ENCODE measurements at places on chromosomes 12 and 14.

DNA sequence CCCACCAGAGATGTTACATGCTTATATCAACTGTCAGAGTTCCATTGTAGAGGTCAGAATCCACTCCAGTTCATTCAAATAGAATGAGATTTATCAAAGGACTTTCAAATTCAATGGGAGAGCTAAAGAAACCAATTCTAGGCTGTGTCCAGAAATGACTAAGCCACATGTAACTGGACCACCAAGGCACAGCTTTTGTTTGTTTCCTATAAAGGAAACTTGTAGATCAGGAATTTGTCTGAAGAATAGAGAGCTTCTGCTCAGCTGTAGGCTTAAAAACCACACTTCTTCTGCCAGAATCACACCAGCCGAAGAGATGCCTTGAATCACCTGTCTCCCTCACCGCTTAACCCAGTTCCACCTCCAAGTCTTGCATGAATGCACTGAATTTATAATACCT is 134.0 kb upstream of the NEDD1 start:
- DNase-seq, result no peak

GRCh38 chr14:101716956-101717662 is 44.4 kb upstream of the PPP2R5C start:
- DNase-seq, result no peak

- no peak for DNase-seq
Observed at GRCh38 chr14:67653651-67654280, 20.7 kb downstream of the VTI1B start.

DNA sequence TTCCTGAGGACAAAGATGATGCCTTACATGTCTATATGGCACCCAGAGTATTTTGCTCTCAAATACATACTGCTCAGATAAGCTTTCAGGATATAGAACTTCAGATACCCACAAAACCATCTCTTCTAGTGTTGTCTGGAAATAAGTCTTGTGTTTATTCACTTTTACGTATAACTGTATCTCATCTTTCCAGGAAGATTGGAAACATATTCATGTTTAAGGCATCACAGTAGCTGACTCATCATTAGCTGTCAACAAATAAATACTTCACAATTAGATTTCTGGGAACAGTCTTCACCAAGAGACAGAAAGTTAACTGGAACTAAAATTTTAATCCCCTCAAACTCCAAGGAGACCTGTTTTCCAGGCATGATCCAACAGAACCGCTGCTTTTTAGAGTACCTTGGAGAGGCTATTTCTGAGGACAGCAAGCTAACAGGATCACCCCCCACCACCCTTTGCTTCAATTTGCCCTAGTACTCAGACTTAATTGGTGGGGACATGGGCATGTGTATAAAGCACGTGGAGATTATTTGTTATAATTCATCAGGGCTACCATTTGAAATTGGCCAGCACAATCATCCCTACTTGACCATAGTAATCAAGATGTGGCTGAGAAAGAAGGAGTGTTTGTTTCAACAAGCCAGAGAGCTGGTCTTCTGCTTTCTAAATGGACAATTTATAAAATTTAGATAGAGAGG is 129.3 kb upstream of the HIF1A start:
- DNase-seq, result no peak

DNA sequence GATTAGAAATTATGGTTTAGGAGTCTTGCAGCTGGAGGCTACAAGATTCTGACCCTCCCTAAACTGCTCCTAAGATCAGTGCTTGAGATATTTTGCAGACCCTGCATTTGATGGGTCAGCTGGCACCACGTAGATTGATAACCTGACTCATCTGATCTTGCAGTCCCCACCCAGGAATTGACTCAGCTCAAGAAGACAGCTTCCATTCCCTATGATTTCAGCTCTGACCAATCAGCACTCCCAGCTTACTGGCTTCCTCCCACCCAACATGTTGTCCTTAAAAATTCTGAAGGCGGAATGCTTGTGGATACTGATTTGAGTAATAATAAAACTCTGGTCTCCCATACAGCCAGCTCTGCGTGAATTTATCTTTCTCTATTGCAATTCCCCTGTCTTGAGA is 23.2 kb upstream of the MTHFD1 start:
- DNase-seq, result no peak

- no peak for DNase-seq
Observed at GRCh38 chr12:40723001-40723400, 30.8 kb downstream of the CNTN1 start.

DNA sequence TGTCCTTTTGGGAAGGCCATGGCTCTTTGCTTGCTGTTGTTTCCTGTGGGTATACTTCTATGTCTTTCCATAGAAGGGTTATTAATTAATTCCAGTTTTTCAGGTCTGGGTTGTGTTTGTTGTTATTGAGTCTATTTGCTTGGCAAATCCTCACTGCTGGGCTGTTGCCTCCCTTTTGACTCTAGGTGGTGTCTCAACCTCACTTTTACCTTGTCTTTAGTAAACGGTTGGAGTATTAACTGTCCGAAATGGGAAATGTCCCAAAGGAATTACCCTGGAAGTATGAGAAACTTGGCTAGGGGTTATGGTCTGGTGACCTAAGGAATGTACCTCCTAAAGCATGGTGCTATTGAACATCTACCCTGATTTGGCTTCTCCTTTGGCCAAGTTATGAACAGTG is 16.7 kb downstream of the PRH1 start:
- DNase-seq, result no peak

DNA sequence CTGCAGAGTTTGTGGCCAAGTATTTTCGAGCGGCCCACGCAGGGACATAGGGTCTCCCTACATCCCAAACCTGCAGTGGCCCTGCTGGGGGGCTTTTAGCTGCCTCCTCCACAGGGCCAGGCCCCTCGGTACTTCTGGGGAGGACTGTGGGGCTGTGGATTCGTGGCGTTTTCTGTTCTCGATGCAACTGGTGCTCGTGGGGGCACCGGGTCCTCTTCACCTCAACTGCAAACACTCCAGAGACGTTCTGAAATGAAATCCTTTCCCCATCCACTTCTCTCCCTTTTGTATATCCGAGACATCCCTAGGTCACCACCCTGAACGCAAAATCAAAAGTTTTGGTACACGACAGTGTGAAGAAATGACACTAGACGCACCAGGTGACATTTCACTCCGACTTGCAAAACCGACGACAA is 2.3 kb downstream of the RFX4 start:
- DNase-seq, result no peak

DNA sequence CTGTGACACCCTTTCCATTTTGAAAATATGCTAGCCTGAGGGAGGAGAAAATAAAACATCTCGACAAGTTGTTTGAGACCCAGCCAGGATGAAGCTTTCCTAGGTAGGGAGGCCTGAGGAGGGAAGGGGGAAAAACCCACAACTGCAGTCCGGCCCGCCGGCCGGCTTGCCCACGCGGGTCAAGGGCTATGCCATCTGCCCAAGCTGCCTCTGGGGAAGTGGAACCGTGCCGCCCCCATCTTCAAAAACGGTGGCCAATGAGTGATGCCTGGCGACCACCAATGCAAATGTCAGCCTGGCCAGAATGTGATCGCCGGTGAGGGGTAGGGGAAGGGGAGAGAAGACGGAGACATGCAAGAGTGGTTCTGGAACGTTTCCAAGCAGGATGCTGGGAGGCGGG is 263.5 kb upstream of the ALG10B start:
- DNase-seq, result no peak

DNA sequence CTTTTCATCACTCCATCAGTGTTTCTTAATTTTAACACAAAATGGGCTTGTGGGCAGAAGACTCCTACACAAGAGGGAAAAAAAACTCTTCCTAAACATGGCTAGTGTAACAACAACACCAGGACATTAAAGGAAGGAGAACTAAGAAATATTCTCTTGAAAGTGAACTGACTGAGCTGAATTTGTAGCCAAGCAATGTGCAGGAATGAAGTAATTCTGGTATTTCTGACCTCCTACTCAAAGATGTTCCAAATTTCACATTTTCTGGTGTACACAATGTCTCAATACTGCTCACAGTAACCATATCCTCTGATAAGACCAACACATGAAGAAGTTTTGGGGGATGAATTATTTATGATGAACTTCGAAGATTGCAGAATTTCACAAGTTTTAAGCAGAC is 357.3 kb downstream of the DUSP6 start:
- no peak for DNase-seq
